ENCODE measurements at places on chromosomes 1 and 21.
A peak's percentile ranks its signal among the peaks of the same experiment; 100 is the strongest.

GRCh38 chr21:29376556-29376955 is 77.8 kb downstream of the BACH1 start:
- DNase-seq, result no peak

DNA sequence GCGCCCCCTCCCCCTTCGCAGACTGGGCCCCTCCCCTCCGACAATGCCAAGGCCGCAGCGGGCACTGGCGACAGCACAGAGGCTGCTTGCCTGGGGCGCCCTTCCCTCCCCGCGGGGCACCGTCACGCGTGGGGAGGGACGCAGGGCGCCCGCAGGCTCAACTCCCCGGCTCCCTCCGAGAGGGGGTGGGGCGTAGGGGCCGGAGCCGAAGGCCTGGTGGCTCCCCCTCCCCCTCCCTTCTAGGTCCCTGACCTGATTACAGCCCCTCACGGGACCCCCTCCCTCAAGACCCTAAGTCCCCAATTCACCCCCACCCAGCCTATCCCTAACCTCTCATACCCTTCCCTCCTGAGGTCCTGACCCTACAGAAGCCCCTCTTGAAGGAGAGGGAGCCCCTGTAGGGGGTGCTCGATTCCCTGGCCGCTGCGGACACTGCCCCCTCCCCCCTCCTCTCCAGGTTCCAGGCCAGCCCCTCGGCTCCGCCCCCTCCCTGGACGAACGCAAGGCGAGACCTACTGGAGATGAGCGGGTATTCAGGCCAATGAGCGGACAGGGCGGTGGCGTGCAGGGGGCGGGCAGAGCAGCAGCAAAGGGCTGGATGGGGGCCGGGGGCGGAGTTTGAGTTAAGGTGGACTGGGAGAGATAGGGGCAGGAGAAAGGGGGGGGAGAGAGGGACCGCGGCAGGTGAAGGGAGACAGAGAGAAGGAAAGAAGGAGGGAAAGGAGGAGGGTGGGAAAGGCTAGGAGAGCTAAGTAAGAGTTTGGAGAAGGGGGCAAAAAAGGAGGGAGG is 733 bp upstream of the ZBTB7B start:
- DNase-seq, result peak; percentile 81

DNA sequence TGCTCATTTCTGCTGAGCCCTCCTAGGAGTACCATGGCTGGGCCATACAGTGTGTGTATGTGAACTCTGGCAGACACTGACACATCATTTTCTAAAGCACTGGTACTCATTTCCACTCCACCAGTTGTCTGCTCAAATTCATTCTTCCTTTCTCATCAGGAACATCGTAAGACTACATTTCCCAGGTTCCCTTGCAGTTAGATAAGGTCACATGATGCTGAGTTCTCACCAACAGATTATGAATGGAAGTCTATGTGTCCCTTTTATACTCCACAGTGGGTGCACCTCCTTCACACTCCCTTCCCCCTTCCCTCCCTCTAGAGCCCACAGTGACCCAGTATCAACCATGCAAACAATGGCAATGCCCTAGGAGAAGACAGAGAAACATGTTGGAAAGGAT is 38.3 kb upstream of the PAX7 start:
- DNase-seq, result no peak

- no peak for DNase-seq
Observed at GRCh38 chr1:114002492-114003239, 23.4 kb downstream of the OLFML3 start.

- no peak for DNase-seq
Observed at GRCh38 chr1:67850611-67851075, 17.4 kb upstream of the GNG12 start.

DNA sequence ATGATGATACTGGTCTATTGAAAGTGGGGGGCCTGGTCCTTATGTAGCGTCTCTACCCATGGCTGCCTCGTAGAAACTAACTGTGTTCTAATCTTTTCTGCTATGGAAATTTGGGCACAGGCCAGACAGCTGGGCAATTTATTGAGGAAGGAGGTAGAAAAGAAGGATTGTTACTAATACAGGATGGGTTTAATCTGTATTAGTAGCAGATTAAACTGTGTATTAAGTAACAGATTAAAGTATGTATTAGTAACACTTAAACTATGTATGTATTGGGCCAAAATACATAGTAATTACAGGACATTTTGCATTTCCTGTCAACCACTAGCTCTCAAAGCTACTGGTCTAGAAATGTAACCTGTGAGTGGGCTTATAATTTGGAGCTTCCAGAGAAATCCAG is 142.0 kb downstream of the MAST2 start:
- no peak for DNase-seq

DNA sequence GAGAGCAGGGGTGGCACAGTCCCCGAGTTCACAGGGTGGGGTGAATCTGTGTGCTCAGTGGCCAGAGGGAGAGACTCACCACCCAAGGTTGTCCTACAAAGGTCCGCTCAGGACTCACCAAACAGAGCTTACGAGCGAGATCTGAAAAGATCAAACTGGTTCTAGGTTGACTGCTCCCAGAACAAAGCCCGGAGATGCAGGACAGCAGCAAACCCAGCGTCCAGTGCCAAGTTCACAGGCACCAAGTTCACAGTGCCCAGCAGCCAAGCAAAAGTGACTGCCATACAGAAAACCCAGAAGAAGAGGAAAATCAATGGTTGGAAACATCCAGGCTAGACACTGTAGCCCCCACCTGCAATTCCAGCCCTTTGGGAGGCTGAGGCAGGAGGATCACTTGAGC is 35.7 kb downstream of the AGPAT3 start:
- DNase-seq, result no peak

All from NCI-H524 treated with DMSO at 0.1 percent for 48 hours (cell line).